ENCODE measurements at places on chromosomes 12 and 14. TPM values are rescaled to one million over a fixed set of nuclear protein-coding genes. Genes with fewer than 3 reads are reported as not detected.
A peak's percentile ranks its signal among the peaks of the same experiment; 100 is the strongest.

SDR9C7 gene
- not detected for total RNA-seq

SUSD6 gene
- 22.4 TPM for total RNA-seq

LMNTD1 gene
- not detected for total RNA-seq

VRK1 gene
- 6.2 TPM for total RNA-seq

TOMM20L gene
- total RNA-seq, result not detected

GRCh38 chr14:59480166-59480565, 4.0 kb downstream of the L3HYPDH start:
- DNase-seq, result no peak

DNA sequence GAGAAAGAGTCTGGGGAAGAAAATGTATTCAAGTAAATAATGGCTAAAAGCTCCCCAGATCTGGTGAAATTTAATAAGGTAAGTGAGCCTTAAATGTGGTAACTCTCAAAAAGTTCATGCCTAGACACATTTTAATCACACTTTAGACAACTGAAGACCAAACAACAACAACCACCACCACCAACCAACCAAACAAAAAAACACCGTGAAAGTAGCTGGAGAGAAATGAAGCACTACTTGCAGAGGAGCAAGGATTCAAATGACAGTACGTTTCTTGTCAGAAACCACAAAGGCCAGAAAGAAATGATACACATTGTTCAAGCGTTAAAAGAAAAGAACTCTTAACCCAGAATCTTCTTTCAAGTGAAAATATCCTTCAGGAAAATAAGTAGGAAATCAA, 208.3 kb downstream of the MYRFL start:
- no peak for DNase-seq

GRCh38 chr14:34478261-34478660, 16.2 kb upstream of the SPTSSA start:
- DNase-seq, result no peak

DNA sequence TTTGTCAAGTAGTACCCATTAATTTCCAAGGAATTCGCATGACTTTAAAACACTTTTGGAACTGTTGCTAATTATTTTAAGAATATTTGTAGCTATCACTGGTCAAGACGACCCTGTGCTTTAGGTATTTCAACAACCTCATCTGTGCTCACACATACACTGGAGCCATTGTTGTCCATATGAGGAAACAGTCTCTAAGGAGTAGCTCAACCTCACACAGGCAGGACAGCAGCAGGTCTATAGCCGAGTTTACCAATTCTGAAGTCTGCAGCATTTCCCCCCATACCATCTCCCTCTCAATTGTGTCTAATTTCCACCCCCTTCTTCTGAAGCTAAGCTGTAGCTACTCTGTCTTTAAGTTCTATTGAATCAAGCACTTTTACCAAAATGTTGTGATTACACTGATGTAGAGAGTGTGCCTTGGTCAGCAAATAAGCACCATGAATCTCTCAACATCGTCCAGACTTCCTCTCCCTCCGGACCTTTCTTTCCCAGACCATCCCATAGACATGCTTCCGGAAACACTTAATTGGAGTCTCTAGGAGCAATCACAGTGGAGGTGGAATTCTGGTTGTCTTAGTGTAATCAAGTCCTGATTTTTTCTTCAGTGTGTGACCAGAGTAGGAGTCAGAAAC, 48.5 kb upstream of the NUAK1 start:
- no peak for DNase-seq

DNA sequence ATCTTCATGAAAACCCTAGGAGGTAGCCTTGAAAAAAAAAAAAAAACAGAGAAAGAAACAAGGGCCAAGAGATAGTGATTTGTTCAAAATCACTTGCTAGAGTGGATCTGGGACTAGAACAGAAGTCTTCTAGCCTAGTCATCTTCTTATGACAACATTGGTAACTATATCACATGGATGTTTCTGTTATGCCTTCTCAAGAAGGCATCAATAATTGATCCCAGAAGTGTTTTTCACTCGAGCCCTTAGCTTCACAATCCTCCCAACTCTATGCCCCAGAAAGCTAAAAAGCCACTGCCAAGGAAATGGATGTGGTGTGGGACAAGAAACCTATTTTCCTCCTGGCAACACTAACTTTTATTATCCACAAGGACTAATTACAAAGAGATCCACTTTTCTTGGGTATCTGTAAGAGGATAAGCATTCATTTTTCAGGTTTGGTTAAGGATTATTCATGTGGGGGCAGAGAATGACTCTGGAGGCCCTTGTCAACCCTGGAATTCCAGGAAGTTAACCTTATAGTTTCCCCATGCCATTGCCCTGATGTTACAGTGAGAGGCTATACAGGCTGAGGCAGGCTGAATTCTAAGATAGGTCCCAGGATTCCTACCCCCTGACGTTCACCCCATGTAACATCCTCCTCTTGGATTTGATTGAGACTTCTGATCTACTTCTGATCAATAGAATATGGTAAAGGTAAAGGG, 67.7 kb upstream of the CPM start:
- no peak for DNase-seq

GRCh38 chr14:73741386-73741875, 27.2 kb upstream of the PNMA1 start:
- DNase-seq, result peak; percentile 87

DNA sequence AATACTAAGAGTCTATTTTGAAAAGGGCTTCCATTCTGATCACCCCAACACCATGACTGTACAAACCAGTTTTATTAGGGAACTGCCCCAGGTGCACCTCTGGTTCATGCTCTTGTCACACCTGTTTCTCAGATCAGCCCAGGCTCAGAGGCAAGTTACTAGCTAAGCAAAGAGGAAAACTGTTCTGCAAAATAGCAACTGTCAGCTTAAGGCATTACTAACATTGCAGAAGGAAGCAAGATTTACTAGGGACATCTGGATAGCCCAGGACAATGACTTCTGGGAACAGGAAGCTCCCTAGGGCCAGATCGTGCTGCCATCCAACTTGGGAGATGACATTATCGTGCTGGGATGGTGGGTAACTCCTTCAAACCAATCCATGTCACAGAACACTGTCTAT, 30.1 kb downstream of the ANAPC7 start:
- DNase-seq, result no peak

DNA sequence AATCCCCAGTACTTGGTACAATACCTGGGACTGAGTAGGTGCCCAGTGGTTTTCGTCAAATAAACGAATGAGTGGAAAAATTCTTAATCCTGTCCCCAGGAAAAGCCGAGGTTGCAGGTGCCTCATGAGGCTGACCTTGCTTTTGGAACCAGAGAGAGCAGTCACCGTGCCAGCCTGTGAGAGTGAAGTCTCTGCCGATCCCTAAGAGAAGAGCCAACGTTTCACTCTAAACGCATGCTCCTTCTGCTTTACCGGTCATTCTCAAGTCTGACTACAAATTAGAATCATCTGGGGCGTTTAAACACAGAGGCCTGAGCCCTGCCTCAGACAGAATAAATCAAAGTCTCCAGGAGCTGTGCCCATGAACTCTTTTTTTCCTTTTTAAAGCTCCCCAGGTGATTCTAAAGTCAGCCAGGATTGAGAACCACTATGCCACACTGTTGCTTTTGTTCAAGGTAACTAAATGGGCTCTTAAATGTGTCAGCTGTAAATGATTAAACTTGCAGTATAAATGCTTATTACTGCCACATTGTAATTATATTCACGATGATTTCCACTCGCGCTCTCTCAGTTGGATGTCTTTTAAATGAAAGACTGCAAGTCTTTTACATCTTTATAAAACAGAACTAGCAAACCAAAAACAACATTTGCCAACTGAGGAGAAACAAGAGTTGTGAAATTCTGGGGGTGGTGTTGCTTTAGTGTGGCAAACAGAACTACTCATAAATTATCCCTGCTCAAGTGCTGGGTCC, 26.9 kb downstream of the TCP11L2 start:
- DNase-seq, result no peak

GRCh38 chr14:82122655-82123054, 589.0 kb upstream of the SEL1L start:
- DNase-seq, result no peak

- DNase-seq, result no peak
These were observed 59.7 kb upstream of the ARID2 start for GRCh38 chr12:45669792-45670191.

GRCh38 chr14:101123618-101124510, 220.3 kb upstream of the RTL1 start:
- peak; percentile 34 for DNase-seq

- DNase-seq, result peak; percentile 58
These were observed 121.5 kb downstream of the CALM1 start for GRCh38 chr14:90518069-90518940.

GRCh38 chr14:75646762-75647161, 13.9 kb downstream of the ERG28 start:
- no peak for DNase-seq

DNA sequence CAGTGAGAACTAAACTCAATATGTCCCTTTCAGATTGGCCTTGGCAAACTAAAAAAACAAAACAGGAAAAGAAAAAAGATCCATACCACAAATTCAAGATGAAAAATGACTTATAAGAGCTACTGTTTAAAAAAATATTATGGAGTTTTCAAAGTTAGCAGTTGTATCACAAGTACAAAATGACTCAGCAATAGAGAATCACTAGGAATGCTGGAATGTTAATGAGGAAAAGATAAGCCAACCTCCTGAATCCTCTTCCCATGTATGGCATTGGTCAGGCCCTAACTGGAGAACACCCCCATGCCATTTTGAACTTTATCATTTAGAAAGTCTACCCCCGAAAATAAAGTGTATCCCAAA, 62.2 kb downstream of the PPP1R36 start:
- DNase-seq, result no peak

- DNase-seq, result no peak
These were observed 1557.3 kb upstream of the FLRT2 start for GRCh38 chr14:83972631-83973030.
